ENCODE measurements at places on chromosomes 12 and 14. TPM values are rescaled to one million over a fixed set of nuclear protein-coding genes. Genes with fewer than 3 reads are reported as not detected.

The KRT72 gene
- total RNA-seq, result 0.31 TPM

GRCh38 chr14:63524537-63525155 lies 18.5 kb downstream of the PPP2R5E start:
- DNase-seq, result no peak

The ASCL1 gene
- not detected for total RNA-seq

The KLHDC1 gene
- 8.1 TPM for total RNA-seq

GRCh38 chr12:2335513-2335912 lies 282.7 kb downstream of the CACNA1C start:
- no peak for DNase-seq
